ENCODE measurements at places on chromosomes 1 and 21. TPM values are rescaled to one million over a fixed set of nuclear protein-coding genes. Genes with fewer than 3 reads are reported as not detected.

C1orf141 gene
- not detected for total RNA-seq

FLG2 gene
- not detected for total RNA-seq

CFAP45 gene
- total RNA-seq: 0.53 TPM

IRF6 gene
- total RNA-seq: 0.82 TPM

B3GALT2 gene
- total RNA-seq: 0.78 TPM

TBX15 gene
- total RNA-seq: not detected

NLRP3 gene
- 1.0 TPM for total RNA-seq

FYB2 gene
- not detected for total RNA-seq

MAD2L2 gene
- total RNA-seq: 30.0 TPM

CD1E gene
- total RNA-seq: not detected

ANKRD65 gene
- 0.34 TPM for total RNA-seq

LPAR3 gene
- total RNA-seq: not detected

MFAP2 gene
- 133 TPM for total RNA-seq

TTC22 gene
- total RNA-seq: not detected

SLC44A3 gene
- total RNA-seq: 1.5 TPM

SERBP1 gene
- 252 TPM for total RNA-seq

SETD4 gene
- total RNA-seq: 10.4 TPM

CLIC4 gene
- 522 TPM for total RNA-seq

OR2T12 gene
- total RNA-seq: not detected
